SK-N-SH (cell line): ENCODE measurements at places on chromosomes 13 and 19.
A peak's percentile ranks its signal among the peaks of the same experiment; 100 is the strongest.

- DNase-seq: peak; percentile 62
- H3K4me3 ChIP-seq: peak overlapping the region; percentile 84
- H3K4me1 ChIP-seq: peaks cover 9% of the 10 kb centered on the region; the same call in 1 of the 2 replicates
- peak overlapping the region; percentile 93 for H3K27ac ChIP-seq
These were observed 979 bp downstream of the AKAP8 start for GRCh38 chr19:15378534-15379082.

GRCh38 chr13:20142927-20143480, 17.8 kb downstream of the GJA3 start:
- H3K4me3 ChIP-seq: no peak overlapping the region
- no peak overlapping the region for H3K27ac ChIP-seq
- no peaks in the 10 kb centered on the region for H3K36me3 ChIP-seq
- peaks cover 4% of the 10 kb centered on the region; the same call in 1 of the 2 replicates for H3K4me1 ChIP-seq
- H3K27me3 ChIP-seq: peaks cover 88% of the 10 kb centered on the region

- no peak overlapping the region for H3K27ac ChIP-seq
- H3K4me3 ChIP-seq: no peak overlapping the region
- H3K27me3 ChIP-seq: no peaks in the 10 kb centered on the region
- H3K36me3 ChIP-seq: no peaks in the 10 kb centered on the region
These were observed 24.1 kb downstream of the MICU2 start for GRCh38 chr13:21579754-21580316.

- H3K4me3 ChIP-seq: peak overlapping the region; percentile 27
- peaks cover 59% of the 10 kb centered on the region; the same call in 1 of the 2 replicates for H3K4me1 ChIP-seq
- no peak for DNase-seq
- no peaks in the 10 kb centered on the region for H3K27me3 ChIP-seq
These were observed 15.7 kb downstream of the ARID3A start for GRCh38 chr19:941292-942132.

DNA sequence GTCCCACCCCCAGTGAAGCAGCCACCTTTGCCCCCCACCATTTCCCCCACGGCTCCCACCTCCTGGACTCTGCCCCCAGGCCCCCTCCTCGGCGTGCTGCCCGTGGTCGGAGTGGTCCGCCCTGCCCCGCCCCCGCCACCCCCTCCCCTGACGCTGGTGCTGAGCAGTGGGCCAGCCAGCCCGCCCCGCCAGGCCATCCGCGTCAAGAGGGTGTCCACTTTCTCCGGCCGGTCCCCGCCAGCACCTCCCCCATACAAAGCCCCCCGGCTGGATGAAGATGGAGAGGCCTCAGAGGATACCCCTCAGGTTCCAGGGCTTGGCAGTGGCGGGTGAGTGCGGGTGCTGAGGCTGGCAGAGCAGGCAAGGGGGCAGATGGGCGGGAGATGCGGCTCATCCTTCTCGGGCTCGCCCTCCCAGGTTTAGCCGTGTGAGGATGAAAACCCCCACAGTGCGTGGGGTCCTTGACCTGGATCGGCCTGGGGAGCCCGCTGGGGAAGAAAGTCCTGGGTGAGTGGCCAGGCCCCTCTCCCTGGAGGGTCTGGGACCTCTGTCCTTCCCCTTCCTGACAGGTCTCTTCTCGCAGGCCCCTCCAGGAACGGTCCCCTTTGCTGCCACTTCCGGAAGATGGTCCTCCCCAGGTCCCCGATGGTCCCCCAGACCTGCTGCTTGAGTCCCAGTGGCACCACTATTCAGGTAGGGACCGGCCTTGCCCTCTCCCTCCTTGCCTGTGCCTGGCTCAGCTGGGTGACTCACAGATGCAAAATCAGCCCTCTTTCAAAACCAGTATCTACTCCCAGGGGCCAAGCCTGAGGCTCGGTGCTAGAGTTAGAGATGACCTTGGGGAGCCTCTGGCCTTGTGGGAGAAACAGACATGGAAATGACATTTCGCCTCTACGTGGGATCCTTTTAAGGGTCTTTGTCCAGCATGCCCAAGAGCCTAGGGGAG, 8.8 kb downstream of the IGFLR1 start:
- no peak overlapping the region for H3K4me3 ChIP-seq
- no peaks in the 10 kb centered on the region for H3K27me3 ChIP-seq
- H3K36me3 ChIP-seq: peaks cover 7% of the 10 kb centered on the region
- H3K27ac ChIP-seq: no peak overlapping the region
- no peaks in the 10 kb centered on the region for H3K4me1 ChIP-seq
- no peak for DNase-seq

- peak overlapping the region; percentile 55 for H3K4me3 ChIP-seq
- no peaks in the 10 kb centered on the region for H3K27me3 ChIP-seq
- H3K4me1 ChIP-seq: peaks cover 15% of the 10 kb centered on the region
- DNase-seq: peak; percentile 42
- H3K36me3 ChIP-seq: no peaks in the 10 kb centered on the region
These were observed 846 bp upstream of the PRKACA start for GRCh38 chr19:14118165-14119051.

GRCh38 chr19:17706750-17707181, 12.5 kb upstream of the MAP1S start:
- no peaks in the 10 kb centered on the region for H3K36me3 ChIP-seq
- no peaks in the 10 kb centered on the region for H3K4me1 ChIP-seq
- DNase-seq: peak; percentile 87
- no peaks in the 10 kb centered on the region for H3K27me3 ChIP-seq
- no peak overlapping the region for H3K4me3 ChIP-seq
